ENCODE measurements at places on chromosomes 5 and 9.

- no peaks in the 10 kb centered on the region for H3K36me3 ChIP-seq
- no peaks in the 10 kb centered on the region for H3K4me1 ChIP-seq
- H3K27me3 ChIP-seq = no peaks in the 10 kb centered on the region
- no peak for DNase-seq
Measured at GRCh38 chr9:87007711-87008366, 60.5 kb upstream of the GAS1 start.

DNA sequence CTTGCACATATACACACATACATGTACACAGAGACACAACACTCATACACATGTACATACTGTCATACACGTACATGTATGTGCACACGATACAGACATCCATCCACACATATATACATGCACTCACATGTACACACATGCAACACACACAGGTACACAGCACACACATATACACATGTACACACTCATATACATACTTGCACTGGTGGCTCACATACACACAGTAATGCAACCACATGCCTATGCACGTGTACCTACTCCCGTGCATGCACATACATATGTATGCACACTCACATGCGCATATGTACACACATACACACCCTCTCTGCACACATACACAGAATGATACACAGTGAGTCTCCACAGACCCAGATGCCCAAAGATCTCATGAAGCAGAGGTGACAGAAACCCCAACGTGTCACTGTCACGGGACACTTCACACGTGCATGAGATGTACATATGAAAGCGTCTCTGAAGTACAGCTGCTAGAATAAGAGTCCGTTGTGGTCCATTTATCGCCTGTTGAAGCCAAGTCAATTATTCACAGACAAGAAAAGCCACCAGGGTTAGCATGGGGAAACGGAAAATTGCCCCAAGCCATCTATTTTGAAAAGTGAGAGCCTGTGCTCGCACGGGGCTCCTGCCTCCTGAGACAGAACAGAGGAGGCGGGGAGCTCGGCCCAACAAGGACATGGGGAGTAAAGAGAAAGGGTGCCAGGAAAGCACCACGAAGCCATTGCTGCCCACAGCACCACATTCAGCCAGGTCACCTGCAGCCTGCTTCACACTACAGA is 24.9 kb downstream of the LPCAT1 start:
- peak overlapping the region; percentile 6 for H3K4me3 ChIP-seq
- H3K36me3 ChIP-seq = peaks cover 4% of the 10 kb centered on the region
- peak overlapping the region; percentile 99 for H3K27ac ChIP-seq
- H3K27me3 ChIP-seq = no peaks in the 10 kb centered on the region
- peaks cover 70% of the 10 kb centered on the region for H3K4me1 ChIP-seq

DNA sequence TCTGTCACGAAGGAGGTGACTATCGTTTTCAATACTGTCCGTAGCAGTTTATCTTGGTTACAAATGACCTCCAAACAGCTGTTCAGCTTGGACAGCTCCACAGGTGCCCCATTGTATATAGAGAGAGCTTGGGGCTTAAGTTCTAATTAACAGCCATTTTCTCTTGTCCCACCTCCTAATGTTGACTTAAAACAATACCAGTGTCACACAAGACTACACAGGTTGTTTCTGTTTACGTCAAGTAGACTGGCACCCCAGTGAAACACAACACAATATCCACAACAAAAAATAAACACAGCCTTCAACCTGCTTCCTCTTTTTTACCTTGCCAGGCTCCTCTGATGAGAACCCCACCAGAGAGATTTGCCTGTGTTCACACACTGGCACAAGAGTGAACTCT is 39.8 kb upstream of the TLE1 start:
- H3K4me1 ChIP-seq = peaks cover 8% of the 10 kb centered on the region
- peak overlapping the region; percentile 86 for H3K27ac ChIP-seq
- H3K4me3 ChIP-seq = peak overlapping the region; percentile 69
- peak; percentile 69 for DNase-seq
- H3K27me3 ChIP-seq = no peaks in the 10 kb centered on the region
- H3K36me3 ChIP-seq = no peaks in the 10 kb centered on the region

DNA sequence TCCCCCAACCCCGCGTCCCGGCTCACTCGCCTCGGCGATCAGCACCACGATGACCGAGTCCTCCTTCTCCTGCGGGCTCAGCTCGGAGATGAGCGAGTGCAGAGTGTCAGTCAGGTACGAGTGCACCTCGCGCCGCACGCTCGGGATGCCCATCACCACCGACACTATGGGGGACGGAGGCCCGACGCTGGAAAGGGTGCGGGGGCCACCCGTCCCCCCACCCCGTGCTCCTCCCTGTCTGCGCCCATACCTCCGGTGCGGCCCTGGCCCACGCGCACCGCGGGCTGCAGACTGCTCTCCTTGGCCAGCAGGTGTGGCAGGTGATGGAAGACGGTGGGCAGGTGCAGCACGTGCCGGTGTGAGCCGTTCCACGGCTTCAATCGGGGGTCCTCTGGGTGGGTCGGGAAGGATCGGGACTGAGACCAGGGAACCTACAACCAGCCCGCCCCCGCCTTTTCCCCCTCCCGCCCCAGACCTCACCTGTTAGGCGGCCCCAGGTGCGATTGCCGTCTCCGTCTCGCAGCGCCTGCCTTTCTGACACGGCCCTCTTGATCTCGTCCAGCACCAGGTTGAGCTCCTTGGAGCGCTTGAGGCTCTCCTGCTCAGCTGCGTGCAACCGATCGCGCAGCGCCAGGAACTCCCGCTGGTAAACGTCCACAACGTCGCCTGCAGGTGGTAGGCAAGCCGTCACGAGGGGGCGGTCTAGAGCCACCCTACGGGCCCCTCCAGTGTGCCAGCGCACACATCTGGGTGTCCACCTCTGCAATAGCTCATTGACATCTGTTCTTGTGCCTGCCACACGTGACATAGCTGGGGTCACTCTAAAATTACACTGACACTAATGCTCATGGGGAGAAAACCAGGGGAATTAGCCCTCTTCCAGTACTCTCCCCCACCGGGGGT is 5.1 kb downstream of the MGAT4B start:
- H3K4me1 ChIP-seq = peaks cover 31% of the 10 kb centered on the region
- no peak overlapping the region for H3K4me3 ChIP-seq
- no peaks in the 10 kb centered on the region for H3K27me3 ChIP-seq
- peaks cover 6% of the 10 kb centered on the region for H3K36me3 ChIP-seq
- DNase-seq = peak; percentile 87
- H3K27ac ChIP-seq = peak overlapping the region; percentile 15

GRCh38 chr5:136242136-136242535 is 49.2 kb upstream of the SMIM32 start:
- no peaks in the 10 kb centered on the region for H3K36me3 ChIP-seq
- H3K27ac ChIP-seq = no peak overlapping the region
- DNase-seq = no peak
- H3K4me3 ChIP-seq = no peak overlapping the region
- H3K27me3 ChIP-seq = peaks cover 11% of the 10 kb centered on the region

DNA sequence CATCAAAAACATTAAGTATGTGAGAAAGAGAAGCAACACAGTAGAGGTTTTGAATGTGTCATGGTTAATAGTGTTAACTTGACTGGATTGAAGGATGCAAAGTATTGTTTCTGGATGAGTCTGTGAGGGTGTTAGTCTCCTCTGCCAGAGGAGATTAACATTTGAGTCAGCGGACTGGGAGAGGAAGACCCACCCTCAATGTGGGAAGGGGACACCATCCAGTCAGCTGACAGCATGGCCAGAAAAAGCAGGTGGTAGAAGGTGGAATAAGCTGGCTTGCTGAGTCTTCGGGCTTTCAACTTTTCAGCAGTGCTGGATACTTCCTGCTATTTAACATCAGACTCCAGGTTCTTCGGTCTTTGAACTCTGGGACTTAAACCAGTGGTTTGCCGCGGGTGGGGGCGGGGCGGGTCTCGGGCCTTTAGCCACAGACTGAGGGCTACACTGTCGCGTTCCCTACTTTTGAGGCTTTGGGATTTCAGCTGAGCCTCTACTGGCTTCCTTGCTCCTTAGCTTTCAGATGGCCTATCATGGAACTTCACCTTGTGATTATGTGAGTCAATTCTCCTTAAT is 309.9 kb upstream of the ST8SIA4 start:
- no peaks in the 10 kb centered on the region for H3K36me3 ChIP-seq
- H3K27ac ChIP-seq = no peak overlapping the region
- H3K4me3 ChIP-seq = no peak overlapping the region

- no peaks in the 10 kb centered on the region for H3K27me3 ChIP-seq
- no peak for DNase-seq
- no peak overlapping the region for H3K4me3 ChIP-seq
Measured at GRCh38 chr5:81230416-81230815, 2.7 kb upstream of the CKMT2 start.

DNA sequence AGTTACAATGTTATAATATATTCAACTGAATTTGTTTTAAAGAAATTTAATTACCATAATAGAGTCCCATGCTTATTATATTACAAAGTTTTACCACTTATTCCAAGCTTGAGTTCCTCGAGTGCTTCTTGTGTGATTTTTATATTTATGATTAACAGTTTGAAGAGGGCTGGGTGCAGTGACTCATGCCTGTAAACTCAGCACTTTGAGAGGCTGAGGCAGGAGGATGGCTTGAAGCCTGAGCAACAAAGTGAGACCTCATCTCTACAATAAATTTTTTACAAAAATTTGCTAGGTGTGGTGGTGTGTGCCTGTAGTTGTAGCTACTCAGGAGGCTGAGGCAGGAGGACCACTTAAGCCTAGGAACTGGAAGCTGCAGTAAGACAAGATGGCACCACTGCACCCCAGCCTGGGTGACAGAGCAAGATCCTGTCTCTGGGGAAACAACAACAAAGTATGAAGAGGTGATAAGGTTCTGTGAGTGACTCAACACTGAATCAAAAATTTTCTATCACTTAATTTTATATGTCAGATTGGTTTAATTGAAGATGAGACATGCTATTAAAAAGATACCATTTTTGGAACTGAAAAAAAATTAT is 9.2 kb downstream of the POC5 start:
- DNase-seq = no peak
- no peak overlapping the region for H3K27ac ChIP-seq
- no peak overlapping the region for H3K4me3 ChIP-seq

- no peaks in the 10 kb centered on the region for H3K27me3 ChIP-seq
- H3K36me3 ChIP-seq = no peaks in the 10 kb centered on the region
- no peak for DNase-seq
- H3K4me3 ChIP-seq = no peak overlapping the region
- H3K4me1 ChIP-seq = no peaks in the 10 kb centered on the region
Measured at GRCh38 chr5:57900381-57900944, 417.9 kb upstream of the ACTBL2 start.

DNA sequence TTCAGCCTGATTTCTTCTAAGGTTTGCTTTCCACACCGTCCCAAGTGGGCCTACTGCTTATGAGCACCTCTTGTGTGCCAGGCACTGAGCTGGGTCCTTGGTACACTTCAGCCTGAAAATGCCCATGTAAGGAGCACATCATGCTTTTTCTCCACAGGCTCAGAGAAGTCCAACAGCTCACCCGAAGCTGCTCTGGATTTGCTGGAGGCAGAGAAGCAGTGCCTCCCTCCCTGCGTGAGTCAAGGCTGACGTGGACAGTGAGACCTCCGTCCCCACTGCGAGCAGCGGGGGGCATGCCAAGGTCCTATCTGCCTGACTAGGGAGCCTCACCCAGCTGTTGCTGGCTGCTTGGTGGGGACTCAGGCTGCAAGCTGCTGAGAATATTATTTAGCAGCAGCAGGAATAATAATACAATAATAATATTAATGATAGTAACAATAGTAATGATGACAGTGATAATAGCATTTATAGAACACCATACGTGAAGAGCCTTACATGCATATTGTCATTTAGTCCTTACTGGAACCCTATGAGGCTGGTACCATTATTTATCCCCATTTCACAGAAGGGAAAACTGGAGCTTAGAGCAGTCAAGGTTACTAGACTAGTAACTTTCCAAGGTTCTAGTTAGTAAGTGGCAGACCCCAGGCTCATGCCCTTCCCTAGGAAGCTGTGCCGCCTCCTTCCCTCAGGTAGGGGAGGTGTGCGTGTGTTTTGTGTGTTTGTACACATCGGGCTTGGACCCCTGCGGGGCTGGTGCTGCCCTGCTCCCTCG is 194.8 kb downstream of the HSPA4 start:
- H3K36me3 ChIP-seq = no peaks in the 10 kb centered on the region
- no peak overlapping the region for H3K4me3 ChIP-seq
- peaks cover 8% of the 10 kb centered on the region for H3K4me1 ChIP-seq
- no peak for DNase-seq
- no peak overlapping the region for H3K27ac ChIP-seq
- H3K27me3 ChIP-seq = no peaks in the 10 kb centered on the region

GRCh38 chr9:21513431-21513830 is 31.3 kb upstream of the IFNE start:
- no peaks in the 10 kb centered on the region for H3K36me3 ChIP-seq
- H3K27me3 ChIP-seq = peaks cover 3% of the 10 kb centered on the region
- no peak for DNase-seq
- no peak overlapping the region for H3K4me3 ChIP-seq
- H3K4me1 ChIP-seq = no peaks in the 10 kb centered on the region

DNA sequence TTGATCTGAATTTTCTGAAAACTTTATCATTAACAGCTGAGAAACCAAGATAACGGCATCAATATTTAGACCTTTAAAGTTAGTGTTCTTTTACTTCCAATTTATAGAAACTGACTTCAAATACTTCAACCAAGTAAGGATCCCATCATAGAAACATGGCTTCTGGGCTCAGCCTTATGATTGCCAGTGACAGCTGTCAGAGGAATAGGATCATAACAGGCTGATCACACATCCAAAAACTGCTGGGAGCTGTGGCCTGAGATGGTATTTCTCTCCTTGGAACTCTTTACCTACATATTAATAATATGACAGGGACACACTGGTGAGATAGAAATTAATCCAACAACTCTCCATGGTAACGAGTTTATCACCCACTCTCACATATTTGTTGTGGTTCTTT is 448.3 kb upstream of the NMUR2 start:
- H3K4me1 ChIP-seq = no peaks in the 10 kb centered on the region
- no peaks in the 10 kb centered on the region for H3K36me3 ChIP-seq
- DNase-seq = no peak
- H3K27ac ChIP-seq = no peak overlapping the region
- H3K4me3 ChIP-seq = no peak overlapping the region
- no peaks in the 10 kb centered on the region for H3K27me3 ChIP-seq

GRCh38 chr9:28999057-28999456 is 1425.8 kb upstream of the C9orf72 start:
- H3K36me3 ChIP-seq = no peaks in the 10 kb centered on the region
- no peaks in the 10 kb centered on the region for H3K4me1 ChIP-seq
- H3K4me3 ChIP-seq = no peak overlapping the region
- DNase-seq = no peak
- no peak overlapping the region for H3K27ac ChIP-seq

DNA sequence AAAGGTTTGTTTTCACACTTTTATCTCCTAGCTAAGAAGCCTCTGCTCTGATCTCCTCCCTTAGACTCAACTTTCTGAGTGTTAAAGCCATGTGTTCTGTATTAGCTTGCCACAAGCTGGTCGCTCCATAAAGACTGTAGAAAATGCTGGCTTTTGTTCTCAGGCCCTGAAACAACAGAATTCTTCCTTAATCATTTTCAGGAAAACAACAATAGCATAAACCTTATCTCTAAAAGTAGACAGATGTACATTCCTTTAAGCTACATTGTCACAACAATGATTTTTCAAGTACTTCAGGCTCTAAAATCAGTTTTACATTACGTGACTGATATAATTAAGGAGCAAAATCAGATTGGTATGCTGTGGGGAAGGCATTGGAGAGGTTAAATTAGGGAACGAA is 41.9 kb downstream of the VCAN start:
- DNase-seq = no peak
- H3K36me3 ChIP-seq = no peaks in the 10 kb centered on the region
- H3K27me3 ChIP-seq = no peaks in the 10 kb centered on the region
- H3K4me1 ChIP-seq = no peaks in the 10 kb centered on the region
- H3K27ac ChIP-seq = no peak overlapping the region

- peaks cover 42% of the 10 kb centered on the region for H3K4me1 ChIP-seq
- peak overlapping the region; percentile 93 for H3K27ac ChIP-seq
- no peaks in the 10 kb centered on the region for H3K27me3 ChIP-seq
- peaks cover 20% of the 10 kb centered on the region for H3K36me3 ChIP-seq
Measured at GRCh38 chr9:35756275-35757225, 2.5 kb upstream of the MSMP start.

All from memory B cell (primary cell).